ENCODE measurements at places on chromosomes 2 and 18.

DNA sequence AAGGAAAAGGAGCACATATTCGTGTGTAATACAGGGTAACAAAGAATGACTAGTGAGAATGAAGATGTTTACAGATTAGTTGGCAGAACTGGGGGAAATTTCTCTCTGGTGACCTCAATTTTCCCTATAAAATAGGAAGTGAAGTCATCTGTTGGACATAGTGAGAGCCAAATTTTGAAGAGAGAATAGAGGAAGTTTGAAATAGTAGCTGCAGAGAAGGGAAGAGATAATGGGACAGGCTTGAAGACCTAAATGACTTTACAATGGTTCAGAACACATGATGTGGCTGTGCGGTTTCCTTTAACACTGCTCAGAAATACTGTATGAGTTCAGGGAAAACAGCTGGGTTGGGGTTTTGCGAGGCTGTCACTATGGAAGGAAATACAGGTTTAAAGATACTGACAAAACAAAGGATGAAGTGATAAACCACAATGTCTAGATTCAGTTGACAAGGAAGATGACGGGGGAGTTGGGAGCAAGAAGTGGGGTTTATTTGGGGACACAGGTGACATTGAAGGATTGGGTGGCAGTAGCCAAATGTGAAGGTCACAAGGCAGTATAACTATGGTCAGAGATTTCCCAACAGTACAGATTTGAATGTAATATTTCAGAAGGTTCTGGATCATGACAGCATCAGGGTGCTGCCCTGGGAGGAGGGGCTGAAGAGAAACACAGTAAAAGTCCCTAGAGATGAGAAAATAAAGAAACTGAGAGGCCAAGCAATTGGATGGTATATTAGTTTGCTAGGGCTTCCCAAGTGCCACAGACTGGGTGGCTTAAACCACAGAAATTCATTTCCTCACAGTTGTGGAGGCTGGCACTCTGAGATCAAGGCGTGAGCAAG, 82.6 kb upstream of the TANK start:
- no peaks in the 10 kb centered on the region for H3K36me3 ChIP-seq
- H3K27me3 ChIP-seq, result no peaks in the 10 kb centered on the region

DNA sequence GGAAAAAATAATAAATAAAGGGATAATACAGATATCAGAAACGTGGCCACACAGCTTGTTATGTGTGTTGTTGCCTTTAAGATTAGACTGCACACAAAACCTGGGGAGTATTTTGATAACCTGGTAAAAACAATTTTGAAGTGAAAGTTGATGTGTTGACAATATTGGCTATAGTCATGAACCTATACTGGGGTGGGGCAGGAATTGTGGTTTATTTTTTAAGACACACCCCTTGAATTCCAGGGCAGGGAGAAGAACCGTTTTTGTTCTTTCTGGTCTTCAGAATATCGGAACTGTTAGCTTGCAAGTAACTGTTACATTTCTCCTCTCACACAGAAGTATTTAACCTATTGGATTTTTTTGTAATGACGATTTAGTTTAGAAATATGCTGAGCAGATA, 80.4 kb downstream of the LIMS1 start:
- DNase-seq, result no peak
- H3K27ac ChIP-seq, result no peak overlapping the region
- H3K27me3 ChIP-seq, result no peaks in the 10 kb centered on the region
- H3K4me3 ChIP-seq, result no peak overlapping the region
- peaks cover 5% of the 10 kb centered on the region for H3K4me1 ChIP-seq

- no peak overlapping the region for H3K4me3 ChIP-seq
- no peaks in the 10 kb centered on the region for H3K4me1 ChIP-seq
- H3K36me3 ChIP-seq, result no peaks in the 10 kb centered on the region
- H3K27ac ChIP-seq, result no peak overlapping the region
- H3K27me3 ChIP-seq, result no peaks in the 10 kb centered on the region
Measured at GRCh38 chr2:164657129-164657528, 35.8 kb upstream of the GRB14 start.

- H3K4me1 ChIP-seq, result no peaks in the 10 kb centered on the region
- no peak overlapping the region for H3K4me3 ChIP-seq
- DNase-seq, result no peak
- H3K27me3 ChIP-seq, result no peaks in the 10 kb centered on the region
- H3K36me3 ChIP-seq, result peaks cover 6% of the 10 kb centered on the region
Measured at GRCh38 chr2:62964671-62965070, 86.0 kb upstream of the OTX1 start.

- no peak overlapping the region for H3K4me3 ChIP-seq
- no peak overlapping the region for H3K27ac ChIP-seq
- DNase-seq, result no peak
Measured at GRCh38 chr2:25856377-25856776, 21.9 kb downstream of the ASXL2 start.

GRCh38 chr2:128834207-128834879, 515.7 kb upstream of the HS6ST1 start:
- H3K4me1 ChIP-seq, result no peaks in the 10 kb centered on the region
- H3K27ac ChIP-seq, result no peak overlapping the region
- no peaks in the 10 kb centered on the region for H3K36me3 ChIP-seq
- DNase-seq, result no peak

DNA sequence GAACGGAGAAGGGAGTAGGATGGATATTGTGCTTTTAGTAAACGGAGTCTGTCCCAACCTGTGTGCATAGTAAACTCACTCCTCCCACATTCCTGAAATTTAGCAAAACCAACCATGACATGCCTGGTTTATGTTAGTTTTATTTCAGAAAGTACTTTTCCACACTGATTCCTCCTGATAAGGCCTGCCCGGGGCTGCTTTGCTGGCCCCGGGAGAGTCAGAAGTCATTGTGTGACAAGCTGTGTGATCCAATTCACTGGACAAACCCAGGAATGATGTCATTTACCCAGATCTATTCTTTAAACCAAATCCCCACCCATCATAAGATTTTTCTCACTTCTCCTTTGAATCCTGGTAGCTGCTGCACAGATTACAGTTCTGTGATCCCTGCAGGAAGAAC, 109.0 kb downstream of the SETBP1 start:
- no peak for DNase-seq
- no peak overlapping the region for H3K27ac ChIP-seq
- no peaks in the 10 kb centered on the region for H3K27me3 ChIP-seq
- H3K4me3 ChIP-seq, result no peak overlapping the region

GRCh38 chr2:134372141-134372540, 118.3 kb downstream of the MGAT5 start:
- DNase-seq, result no peak
- H3K4me1 ChIP-seq, result peaks cover 4% of the 10 kb centered on the region
- no peaks in the 10 kb centered on the region for H3K27me3 ChIP-seq
- H3K27ac ChIP-seq, result no peak overlapping the region

DNA sequence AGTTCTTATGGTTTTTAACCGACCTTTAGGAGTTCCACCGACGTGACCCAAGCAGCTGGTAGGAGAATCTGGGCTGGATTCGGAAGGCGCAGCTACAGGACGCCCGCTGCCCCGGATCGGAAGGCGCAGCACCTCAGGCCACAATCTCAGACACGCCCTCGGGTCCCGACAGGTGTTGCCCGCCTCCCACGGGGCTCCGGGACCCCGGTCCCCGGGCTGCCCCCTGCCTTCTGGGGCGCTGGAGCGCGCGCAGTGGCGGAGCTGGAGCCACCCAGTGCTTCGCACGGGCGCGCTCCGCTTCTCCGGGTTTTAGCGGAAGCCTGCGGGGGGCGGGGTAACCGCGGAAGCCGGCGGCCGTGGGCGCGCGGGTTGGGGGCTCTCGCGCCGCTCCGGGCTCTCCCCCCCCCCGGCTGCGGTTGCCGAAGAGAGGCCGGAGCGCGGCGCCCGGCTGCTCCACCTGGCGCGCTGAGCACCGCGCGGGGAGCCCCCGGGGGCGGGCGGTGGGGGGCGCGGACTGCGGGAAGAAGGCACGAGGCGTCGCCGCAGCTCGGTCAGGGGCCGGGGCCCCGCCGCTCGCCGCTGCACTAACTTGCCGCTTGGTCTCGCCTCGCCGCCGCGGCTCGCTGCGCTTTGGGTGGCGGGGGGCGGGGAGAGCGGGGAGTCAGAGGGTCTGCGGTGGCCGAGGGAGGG, 718.8 kb downstream of the DPP10 start:
- no peak for DNase-seq
- no peaks in the 10 kb centered on the region for H3K4me1 ChIP-seq
- no peaks in the 10 kb centered on the region for H3K27me3 ChIP-seq
- peaks cover 5% of the 10 kb centered on the region for H3K36me3 ChIP-seq

GRCh38 chr2:9332136-9332852, 91.0 kb downstream of the ITGB1BP1 start:
- H3K36me3 ChIP-seq, result no peaks in the 10 kb centered on the region
- H3K4me3 ChIP-seq, result no peak overlapping the region
- no peak for DNase-seq
- H3K27me3 ChIP-seq, result no peaks in the 10 kb centered on the region
- H3K4me1 ChIP-seq, result peaks cover 6% of the 10 kb centered on the region

DNA sequence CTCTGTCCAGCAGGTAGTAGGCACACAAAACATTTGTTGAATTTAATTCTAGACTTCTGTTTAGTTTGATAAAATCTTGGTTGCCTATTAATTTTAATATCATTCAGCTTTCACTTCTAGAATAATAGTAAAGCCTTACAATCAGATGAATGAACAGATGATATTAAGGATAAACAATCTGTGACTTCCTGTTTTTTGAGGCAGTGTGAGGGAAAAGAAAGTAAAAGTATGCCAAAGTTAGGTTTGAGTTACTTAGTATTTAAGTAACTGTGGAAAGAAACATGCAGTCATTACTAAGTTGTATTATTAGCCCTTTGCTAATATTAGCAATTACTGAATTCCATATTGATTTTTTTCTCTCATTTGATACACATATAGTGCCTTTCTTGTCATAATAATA, 31.5 kb downstream of the EPB41L5 start:
- H3K36me3 ChIP-seq, result no peaks in the 10 kb centered on the region
- no peaks in the 10 kb centered on the region for H3K4me1 ChIP-seq
- no peak overlapping the region for H3K4me3 ChIP-seq

GRCh38 chr2:160062292-160063005, at the start of gene PLA2R1:
TSS of gene PLA2R1 (minus strand) at chr2:160062615. CDS start at chr2:160062403, 212 bp downstream.
- peak within 1 kb of the TSS; percentile 84 for H3K4me3 ChIP-seq
- peaks cover 10% of the 10 kb centered on the region for H3K4me1 ChIP-seq
- no peaks in the 10 kb centered on the region for H3K36me3 ChIP-seq
- DNase-seq, result peak; percentile 59

DNA sequence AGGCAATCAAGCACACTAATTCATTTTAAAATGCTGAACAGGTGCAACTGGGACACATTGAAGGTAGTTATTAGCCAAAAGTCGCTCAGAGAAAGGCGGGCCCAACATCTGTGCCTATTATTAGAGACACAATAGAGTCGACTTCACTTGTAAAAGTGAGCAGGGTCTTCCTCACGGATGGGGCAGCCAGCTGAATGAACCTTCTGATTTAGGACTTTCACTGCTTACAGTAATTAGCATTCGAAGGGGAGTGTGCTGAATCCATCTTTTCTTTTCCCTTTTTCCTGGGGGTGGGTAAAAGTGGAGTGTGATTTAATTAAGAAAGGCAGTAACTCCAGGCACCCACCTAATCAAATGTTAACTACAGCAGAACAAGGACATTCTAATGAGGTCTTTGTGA, 677.7 kb downstream of the DCDC2C start:
- H3K27me3 ChIP-seq, result no peaks in the 10 kb centered on the region
- H3K27ac ChIP-seq, result no peak overlapping the region

GRCh38 chr2:232367016-232367415, 11.5 kb upstream of the ALPP start:
- no peak for DNase-seq
- H3K27me3 ChIP-seq, result no peaks in the 10 kb centered on the region
- H3K4me3 ChIP-seq, result no peak overlapping the region
- H3K36me3 ChIP-seq, result no peaks in the 10 kb centered on the region
- no peak overlapping the region for H3K27ac ChIP-seq

DNA sequence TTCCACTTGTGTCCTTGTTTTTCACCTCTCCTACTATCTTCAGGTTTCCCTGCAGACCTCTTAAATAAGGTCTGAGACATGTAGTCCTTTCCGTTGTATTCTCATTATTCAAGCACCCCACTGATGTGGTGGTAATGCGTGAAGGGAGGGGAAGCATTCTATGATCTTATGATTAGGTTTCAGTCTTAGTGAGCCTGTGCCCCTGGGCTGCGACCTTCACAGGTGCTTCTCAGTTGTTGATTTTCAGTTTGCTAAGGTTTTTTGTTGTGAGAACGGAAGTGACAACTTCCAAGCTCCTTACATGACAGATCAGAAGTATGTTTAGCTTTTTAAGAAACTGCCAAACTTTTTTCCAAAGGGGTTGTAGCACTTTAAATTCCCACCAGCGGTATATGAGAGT, 41.3 kb downstream of the VPS54 start:
- H3K27ac ChIP-seq, result no peak overlapping the region
- DNase-seq, result no peak
- no peaks in the 10 kb centered on the region for H3K27me3 ChIP-seq
- peaks cover 13% of the 10 kb centered on the region for H3K36me3 ChIP-seq
- no peaks in the 10 kb centered on the region for H3K4me1 ChIP-seq

DNA sequence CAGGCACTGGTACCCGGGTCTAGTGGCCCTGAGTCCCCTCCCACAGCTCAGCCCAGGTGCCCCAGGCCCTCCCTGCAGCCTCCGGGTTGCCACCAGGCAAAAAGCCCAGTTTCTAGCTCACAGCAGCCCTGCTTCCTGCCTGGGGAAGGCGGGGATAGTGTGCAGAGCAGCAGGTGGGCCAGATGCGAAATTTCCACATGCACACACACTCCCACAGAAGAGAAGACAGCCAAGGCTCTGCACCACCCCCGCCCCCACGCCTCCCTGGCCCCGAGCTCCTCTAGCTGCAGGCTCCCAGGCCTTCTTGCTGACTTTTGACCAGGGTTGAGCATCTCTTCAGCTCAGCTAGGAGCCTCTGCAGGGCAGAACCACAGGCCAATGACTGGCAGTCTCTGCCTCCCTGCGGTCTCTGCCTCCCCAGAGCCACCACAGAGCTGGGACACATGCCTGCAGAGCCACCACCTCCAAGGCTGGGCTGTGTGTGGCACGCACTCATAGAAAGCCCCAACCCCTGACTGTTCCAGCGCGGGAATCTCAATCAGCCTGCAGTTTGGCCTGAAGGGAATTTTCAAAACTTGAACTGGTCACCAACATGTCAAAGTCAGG, 7.2 kb downstream of the SLC66A2 start:
- H3K4me1 ChIP-seq, result peaks cover 11% of the 10 kb centered on the region
- peak overlapping the region; percentile 55 for H3K27ac ChIP-seq
- no peaks in the 10 kb centered on the region for H3K27me3 ChIP-seq
- peak overlapping the region; percentile 5 for H3K4me3 ChIP-seq

- DNase-seq, result no peak
- no peak overlapping the region for H3K27ac ChIP-seq
- H3K36me3 ChIP-seq, result no peaks in the 10 kb centered on the region
- H3K4me3 ChIP-seq, result no peak overlapping the region
Measured at GRCh38 chr2:140067661-140068060, 1287.5 kb upstream of the NXPH2 start.
